ENCODE measurements at places on chromosomes 12 and 14. TPM values are rescaled to one million over a fixed set of nuclear protein-coding genes. Genes with fewer than 3 reads are reported as not detected.

The IL31 gene
- total RNA-seq, result not detected

The SMIM41 gene
- total RNA-seq, result 2.0 TPM

The COCH gene
- total RNA-seq, result 0.51 TPM

The PRB2 gene
- not detected for total RNA-seq

The GALNT16 gene
- total RNA-seq, result 8.5 TPM

The FOXG1 gene
- total RNA-seq, result not detected

The CPNE6 gene
- total RNA-seq, result not detected

The SLC38A4 gene
- total RNA-seq, result 1.8 TPM

The DACT1 gene
- total RNA-seq, result 22.6 TPM

The XRCC3 gene
- 9.2 TPM for total RNA-seq

The PPP4R4 gene
- 0.51 TPM for total RNA-seq

The PLA2G1B gene
- not detected for total RNA-seq

The SRRM4 gene
- not detected for total RNA-seq

The LRFN5 gene
- 3.6 TPM for total RNA-seq

The RAN gene
- total RNA-seq, result 409 TPM

The CHGA gene
- not detected for total RNA-seq

The ATP23 gene
- total RNA-seq, result 8.5 TPM

The KCNH3 gene
- total RNA-seq, result 0.17 TPM

The ZNF268 gene
- total RNA-seq, result 28.6 TPM

The RFLNA gene
- 0.26 TPM for total RNA-seq

The KRT78 gene
- not detected for total RNA-seq

The RNF212B gene
- not detected for total RNA-seq

The FGF6 gene
- total RNA-seq, result not detected

All from fibroblast of lung (primary cell).